Diencephalon (tissue), 1 donor: ENCODE measurements at places on chromosomes 2 and 18. TPM values are rescaled to one million over a fixed set of nuclear protein-coding genes. Genes with fewer than 3 reads are reported as not detected.

UNC80 gene
- total RNA-seq: 26.5 TPM

LAMA3 gene
- 3.7 TPM for total RNA-seq

SERPINB3 gene
- total RNA-seq: not detected

CTAGE1 gene
- not detected for total RNA-seq

HOXD10 gene
- not detected for total RNA-seq

IMPA2 gene
- 3.5 TPM for total RNA-seq

CDCA7 gene
- 21.9 TPM for total RNA-seq

TIMM21 gene
- 31.8 TPM for total RNA-seq

CDH19 gene
- 0.23 TPM for total RNA-seq

GLI2 gene
- 1.2 TPM for total RNA-seq

KCNIP3 gene
- total RNA-seq: 12.7 TPM

MALT1 gene
- total RNA-seq: 24.2 TPM

KLHL41 gene
- 3.9 TPM for total RNA-seq

EFEMP1 gene
- 16.6 TPM for total RNA-seq

SLC4A3 gene
- total RNA-seq: 50.5 TPM

GALNT14 gene
- 20.5 TPM for total RNA-seq

CDKL4 gene
- total RNA-seq: 13.4 TPM

GKN1 gene
- total RNA-seq: not detected

DOK1 gene
- 5.3 TPM for total RNA-seq

SCN7A gene
- total RNA-seq: 19.6 TPM

NEB gene
- 3.2 TPM for total RNA-seq

IL1F10 gene
- total RNA-seq: not detected

AP1S3 gene
- total RNA-seq: 8.8 TPM

LBH gene
- 56.3 TPM for total RNA-seq

HNRNPA3 gene
- total RNA-seq: 92.7 TPM

PLCL1 gene
- total RNA-seq: 26.5 TPM

SAG gene
- 1.4 TPM for total RNA-seq

PDE11A gene
- 3.9 TPM for total RNA-seq

RAMP1 gene
- total RNA-seq: 29.3 TPM

MC4R gene
- total RNA-seq: 14.8 TPM

ALKAL2 gene
- total RNA-seq: 1.4 TPM

ST8SIA3 gene
- total RNA-seq: 53.5 TPM

SCN3A gene
- total RNA-seq: 197 TPM

TSPYL6 gene
- total RNA-seq: 0.23 TPM

SLC8A1 gene
- 190 TPM for total RNA-seq

IL36A gene
- not detected for total RNA-seq

ERFE gene
- total RNA-seq: 1.2 TPM

C2orf66 gene
- 0.69 TPM for total RNA-seq

CFAP221 gene
- total RNA-seq: 25.4 TPM

KCNJ3 gene
- total RNA-seq: 15.9 TPM

STARD6 gene
- not detected for total RNA-seq

HAAO gene
- 1.4 TPM for total RNA-seq

ATP5F1A gene
- 647 TPM for total RNA-seq

HOXD8 gene
- not detected for total RNA-seq

GPR35 gene
- 0.46 TPM for total RNA-seq

PRKAG3 gene
- not detected for total RNA-seq

GPR17 gene
- 28.6 TPM for total RNA-seq

OSR1 gene
- 2.5 TPM for total RNA-seq

CEP76 gene
- 12.7 TPM for total RNA-seq

NCK2 gene
- total RNA-seq: 50.5 TPM

POTEI gene
- 1.2 TPM for total RNA-seq

NT5C1B gene
- not detected for total RNA-seq

GAL3ST2 gene
- 0.69 TPM for total RNA-seq

NRP2 gene
- total RNA-seq: 67.8 TPM

DHRS9 gene
- 1.6 TPM for total RNA-seq
